ENCODE measurements at places on chromosomes 2 and 18.
A peak's percentile ranks its signal among the peaks of the same experiment; 100 is the strongest.

GRCh38 chr2:221447310-221447709, 124.8 kb downstream of the EPHA4 start:
- DNase-seq = no peak

DNA sequence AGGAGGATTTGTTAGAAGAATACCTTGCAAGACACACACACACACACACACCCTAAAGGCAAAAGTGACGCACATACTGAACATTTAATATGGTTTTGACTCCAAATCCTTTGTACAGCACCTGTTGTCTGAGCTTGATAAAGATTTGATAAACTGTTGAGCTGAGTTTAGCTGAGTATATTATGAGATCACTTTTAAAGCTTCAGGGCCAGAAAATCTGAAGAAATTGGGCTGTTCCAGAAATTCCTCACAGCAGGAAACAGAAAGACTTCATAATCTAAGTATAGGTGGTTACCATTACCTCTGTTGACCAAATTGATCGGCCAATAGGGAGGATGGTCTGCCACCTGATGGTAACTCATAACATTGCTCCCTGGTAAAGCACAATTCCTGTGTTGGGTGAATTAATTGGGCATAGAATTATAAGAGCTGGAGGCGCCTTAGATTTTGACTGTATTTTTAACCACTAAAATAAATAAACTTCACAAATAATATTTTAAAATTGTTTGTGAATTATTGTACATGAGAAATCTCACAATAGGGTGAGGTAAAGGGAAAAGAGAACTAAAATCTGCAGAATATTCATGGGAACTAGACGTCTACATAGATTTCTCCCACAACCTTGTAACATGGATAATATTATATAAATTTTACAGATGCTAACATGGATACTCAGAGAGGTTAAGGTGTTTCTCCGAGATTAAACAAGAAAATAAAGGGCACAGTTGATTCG, 21.8 kb upstream of the RPIA start:
- DNase-seq = no peak

- DNase-seq = no peak
Measured at GRCh38 chr2:20476950-20477349, 30.1 kb downstream of the RHOB start.

DNA sequence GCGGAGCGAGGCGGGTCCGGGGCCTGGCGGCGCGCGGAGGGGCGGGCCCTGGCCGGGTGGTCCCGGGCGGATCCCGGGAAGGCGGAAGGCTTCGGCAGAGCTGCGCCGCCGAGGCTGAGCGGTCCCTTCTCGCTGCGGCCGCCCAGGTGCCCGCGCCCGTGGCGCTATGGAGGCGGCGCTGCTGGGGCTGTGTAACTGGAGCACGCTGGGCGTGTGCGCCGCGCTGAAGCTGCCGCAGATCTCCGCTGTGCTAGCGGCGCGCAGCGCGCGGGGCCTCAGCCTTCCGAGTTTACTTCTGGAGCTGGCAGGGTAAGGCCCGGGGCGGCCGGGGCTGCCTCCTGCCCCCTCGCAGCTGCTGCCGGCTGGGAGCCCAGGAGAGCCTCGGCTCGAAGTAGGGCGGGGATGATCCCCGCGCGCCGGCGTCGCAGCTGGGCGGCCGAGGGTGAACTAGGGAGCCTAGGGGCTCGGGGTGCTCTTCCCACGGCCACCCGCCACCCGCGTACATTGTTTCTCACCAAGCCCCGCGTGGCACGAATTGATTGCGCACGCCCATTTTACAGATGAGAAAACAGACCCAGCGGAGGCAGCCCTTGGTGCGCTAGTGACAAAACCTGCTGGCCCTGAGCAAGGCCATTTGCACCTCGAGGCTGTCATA, at the start of gene SLC66A3:
Gene SLC66A3, plus strand, starts transcription at position 87 of the 655 bp plus-strand sequence. Its CDS starts 80 bp downstream, at position 167.
- DNase-seq = no peak

- DNase-seq = no peak
Measured at GRCh38 chr18:11387880-11388279, 221.5 kb upstream of the SLC35G4 start.

DNA sequence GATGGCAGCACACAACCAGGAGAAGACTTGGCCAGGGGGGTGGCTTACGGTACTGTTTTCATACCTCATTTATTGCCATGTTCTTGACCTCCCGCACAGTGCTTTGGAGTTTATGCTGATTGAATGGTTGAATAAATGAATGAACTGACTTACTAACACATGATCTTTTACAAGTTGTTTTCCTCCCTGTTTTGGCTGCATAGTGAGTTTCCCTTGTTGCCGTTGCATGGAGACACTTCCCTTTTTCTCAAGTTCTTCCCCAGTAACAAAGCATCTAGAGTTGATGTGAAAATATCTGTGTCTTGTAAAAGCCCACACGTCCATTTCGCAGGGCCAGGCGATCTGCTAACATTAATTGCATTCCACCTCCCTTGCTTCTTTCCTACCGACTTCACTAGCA, 35.7 kb upstream of the RAB1A start:
- no peak for DNase-seq

GRCh38 chr2:215218587-215219577, 80.5 kb upstream of the ABCA12 start:
- no peak for DNase-seq

DNA sequence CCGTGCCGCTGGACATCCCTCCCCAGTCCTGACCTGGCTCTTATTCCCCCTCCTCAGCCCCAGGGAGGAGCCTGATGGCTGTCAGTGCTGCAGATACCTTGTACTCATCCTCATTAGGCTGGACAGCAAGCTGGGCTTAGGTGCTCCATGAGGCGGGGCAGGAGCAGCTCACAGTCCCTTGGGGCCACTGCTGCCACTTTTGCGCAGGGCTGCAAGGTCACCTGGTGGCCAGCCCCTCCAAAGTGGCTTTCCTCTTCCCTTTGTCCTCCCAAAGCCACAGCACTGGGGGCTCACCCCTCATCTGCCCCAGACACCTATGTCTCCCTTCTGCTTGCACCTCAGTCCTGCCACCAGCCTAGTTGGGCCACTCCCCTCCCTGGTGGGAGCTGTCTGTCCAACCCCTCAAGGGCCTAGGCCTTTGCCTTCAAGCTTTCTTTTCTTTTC, 60.8 kb downstream of the FAM168B start:
- no peak for DNase-seq

GRCh38 chr2:210862283-210863065, 306.1 kb downstream of the CPS1 start:
- DNase-seq = no peak

GRCh38 chr18:3067165-3067661, 54.3 kb upstream of the LPIN2 start:
- no peak for DNase-seq

DNA sequence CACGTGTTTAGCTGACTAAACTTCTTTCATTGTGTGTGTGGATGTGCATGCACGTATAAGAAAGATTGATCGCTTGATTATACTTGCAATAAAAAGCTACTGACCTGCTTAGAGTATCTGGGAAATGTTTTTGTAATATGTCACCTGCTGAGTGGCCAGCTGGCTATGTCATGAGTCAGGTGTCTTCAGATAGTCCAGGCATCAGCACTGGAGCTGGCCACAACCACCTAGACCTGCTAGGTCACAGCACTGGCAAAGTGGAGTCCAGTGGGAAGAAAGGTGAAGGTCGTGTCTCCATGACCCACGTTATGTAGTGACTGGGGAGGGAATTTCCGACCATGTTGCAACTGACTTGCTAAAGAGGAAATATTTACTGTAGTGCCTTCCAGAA, 147.0 kb downstream of the ESCO1 start:
- no peak for DNase-seq

DNA sequence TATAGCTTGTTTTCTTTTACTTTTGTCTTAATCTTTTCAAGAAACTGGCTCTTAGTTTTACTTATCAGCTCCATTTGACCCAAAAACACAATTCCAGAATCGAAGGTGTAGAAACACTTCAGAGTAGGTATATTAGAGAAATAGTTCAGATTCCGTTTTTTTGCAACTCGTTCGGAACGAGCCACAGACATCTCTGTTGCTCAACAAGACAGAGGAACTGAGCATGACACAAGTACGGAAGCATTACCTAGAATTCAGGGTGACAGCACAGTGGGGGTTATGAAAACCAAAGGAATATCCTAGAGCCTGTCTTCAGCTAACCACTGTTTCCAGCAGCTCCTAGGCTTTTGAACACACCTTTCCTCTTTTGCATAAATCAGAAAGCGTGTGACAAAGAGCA, 5.0 kb downstream of the HRH4 start:
- DNase-seq = no peak

- no peak for DNase-seq
Measured at GRCh38 chr2:197453914-197454398, 604 bp downstream of the COQ10B start.

DNA sequence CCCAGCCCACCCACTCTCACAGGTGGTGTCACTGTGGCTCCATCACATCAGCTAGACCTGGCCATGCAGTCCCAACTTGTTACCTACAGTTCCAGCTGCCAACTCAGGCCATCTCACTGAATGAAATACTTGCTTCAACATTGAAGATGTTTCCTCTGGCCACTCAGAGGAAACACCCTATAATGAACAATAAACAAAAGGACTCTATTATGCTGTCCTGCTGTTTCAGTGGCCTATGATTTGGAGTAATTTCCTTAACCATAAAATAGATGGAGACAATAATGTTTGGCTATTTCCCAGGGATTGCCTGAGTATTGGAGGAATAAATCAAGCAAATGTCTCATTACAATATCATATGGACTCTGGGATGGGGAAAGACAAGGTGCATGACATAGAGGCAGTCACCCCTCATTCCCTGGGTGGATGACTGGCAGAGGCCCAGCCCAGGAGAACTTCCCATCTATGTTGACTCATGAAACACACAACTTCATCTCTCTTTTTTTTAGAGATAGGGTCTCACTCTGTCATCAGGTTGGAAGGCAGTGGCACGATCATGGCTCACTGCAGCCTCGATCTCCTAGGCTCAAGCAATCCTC, 134.4 kb downstream of the TGIF1 start:
- peak; percentile 3 for DNase-seq

GRCh38 chr2:127386246-127386645, 1.5 kb downstream of the MAP3K2 start:
- no peak for DNase-seq

GRCh38 chr2:143842836-143843235, 677.1 kb downstream of the ZEB2 start:
- DNase-seq = no peak

- no peak for DNase-seq
Measured at GRCh38 chr2:155840661-155841060, 491.9 kb downstream of the NR4A2 start.

Measured in activated CD4-positive, CD25-positive, alpha-beta regulatory T cell treated with anti-CD3 and anti-CD28 coated beads, Interleukin-2, amount 50 U/mL, for 72 hours (primary cell).